ENCODE measurements at places on chromosomes 5 and 9. TPM values are rescaled to one million over a fixed set of nuclear protein-coding genes. Genes with fewer than 3 reads are reported as not detected.

Gene PDZD2
- 5.1 TPM for total RNA-seq

Gene TRAF1
- 0.38 TPM for total RNA-seq

Gene CACNA1B
- total RNA-seq, result under 0.01 TPM

Gene TAF1L
- not detected for total RNA-seq

Gene SHROOM1
- 11.2 TPM for total RNA-seq

Gene C1QTNF3
- total RNA-seq, result 0.16 TPM

Gene PRRX2
- not detected for total RNA-seq

Gene ANXA6
- total RNA-seq, result 78.3 TPM

Gene CBY3
- not detected for total RNA-seq

Gene AQP3
- 30.4 TPM for total RNA-seq

Gene KCNN2
- not detected for total RNA-seq

Gene GNA14
- total RNA-seq, result not detected

Gene KLHL3
- 0.68 TPM for total RNA-seq

Gene TTC16
- not detected for total RNA-seq

Gene TSLP
- 0.78 TPM for total RNA-seq

Gene GRIA1
- 1.3 TPM for total RNA-seq

Gene FCN2
- total RNA-seq, result not detected

Gene ITGA2
- 27.3 TPM for total RNA-seq

Gene SH3GL2
- total RNA-seq, result not detected

Gene EFNA5
- 5.3 TPM for total RNA-seq

Gene TESK1
- total RNA-seq, result 24.0 TPM

Gene SH2D3C
- total RNA-seq, result 0.23 TPM

Gene CDH10
- total RNA-seq, result 0.15 TPM

Gene LRRC26
- total RNA-seq, result not detected

Gene PSD2
- total RNA-seq, result not detected

Gene SPATA31C1
- total RNA-seq, result not detected

Gene FIBCD1
- total RNA-seq, result 1.1 TPM

Gene LHX6
- total RNA-seq, result 1.9 TPM

Gene ZDHHC11
- 0.42 TPM for total RNA-seq

Gene CYFIP2
- 5.6 TPM for total RNA-seq

Gene LCN9
- not detected for total RNA-seq

Gene FAM174A
- total RNA-seq, result 32.7 TPM

Gene VLDLR
- 8.3 TPM for total RNA-seq

Gene MACIR
- 9.6 TPM for total RNA-seq

Gene PCDHAC1
- total RNA-seq, result 0.16 TPM

Gene NUP214
- total RNA-seq, result 26.9 TPM

Gene NTRK2
- 0.16 TPM for total RNA-seq

Gene DDX4
- not detected for total RNA-seq

Gene IFNK
- total RNA-seq, result 4.3 TPM

Gene ABO
- not detected for total RNA-seq

Gene DBH
- not detected for total RNA-seq

Gene PCDHGA10
- total RNA-seq, result 1.3 TPM

Gene SLC28A3
- 0.08 TPM for total RNA-seq

Gene PPP3R2
- not detected for total RNA-seq

Gene LHX3
- total RNA-seq, result not detected

Gene CCIN
- total RNA-seq, result not detected

Gene SMIM33
- not detected for total RNA-seq

Gene FKBP15
- total RNA-seq, result 11.0 TPM

Gene ALDH1A1
- total RNA-seq, result not detected

Gene NUTM2F
- not detected for total RNA-seq

Gene THBS4
- total RNA-seq, result 1.7 TPM

Gene PLAC8L1
- 0.23 TPM for total RNA-seq

All from hair follicular keratinocyte (primary cell).